Osteocyte (in vitro differentiated cells): ENCODE measurements at places on chromosomes 7 and 10. TPM values are rescaled to one million over a fixed set of nuclear protein-coding genes. Genes with fewer than 3 reads are reported as not detected.

DNA sequence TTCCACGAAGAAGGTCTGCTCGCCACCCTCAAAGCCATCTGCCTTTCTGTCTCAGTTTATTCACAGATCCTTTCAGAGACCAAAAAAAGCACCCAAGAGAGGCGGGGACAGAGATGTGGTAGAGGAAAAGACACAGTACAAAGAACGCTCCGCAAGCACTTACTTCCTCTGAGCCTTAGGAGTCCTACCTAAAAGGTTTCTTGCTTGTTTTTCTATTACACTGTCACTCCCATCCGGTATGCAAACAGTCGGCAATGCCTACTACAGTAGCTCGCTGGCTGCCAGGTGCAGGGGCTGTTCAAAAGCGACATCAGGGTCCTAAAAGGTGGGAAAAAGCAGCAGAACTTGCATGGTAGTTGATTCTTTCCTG, 816 bp downstream of the TECPR1 start:
- peak overlapping the region; percentile 92 for H3K27ac ChIP-seq
- no peaks in the 10 kb centered on the region for H3K27me3 ChIP-seq
- H3K36me3 ChIP-seq = peaks cover 8% of the 10 kb centered on the region
- no peak for DNase-seq
- H3K4me1 ChIP-seq = peaks cover 28% of the 10 kb centered on the region

DNA sequence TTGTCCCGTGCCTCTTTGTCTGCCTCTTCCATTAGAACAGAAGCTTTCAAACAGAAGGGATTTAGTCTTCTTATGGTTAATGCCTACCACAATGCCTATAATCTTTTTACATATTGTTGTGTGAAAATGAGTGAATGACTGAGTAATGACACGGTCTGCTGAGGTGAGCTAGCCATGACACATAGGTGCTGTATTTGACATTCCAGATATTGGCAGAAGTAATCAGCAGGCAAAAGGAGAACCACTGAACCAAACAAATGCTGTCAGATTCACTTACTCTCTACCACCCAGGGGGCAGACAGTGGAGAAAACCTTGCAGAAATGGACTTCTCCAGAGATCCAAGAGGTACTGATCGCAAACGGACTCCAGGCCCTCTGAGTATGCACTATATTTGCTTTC, 377.2 kb upstream of the VWC2 start:
- DNase-seq = no peak
- H3K4me3 ChIP-seq = no peak overlapping the region
- H3K27ac ChIP-seq = no peak overlapping the region
- H3K27me3 ChIP-seq = no peaks in the 10 kb centered on the region
- no peaks in the 10 kb centered on the region for H3K4me1 ChIP-seq

Gene SFTPA2
- not detected in 2 replicates for total RNA-seq

Gene HOXA2
- not detected in 2 replicates for total RNA-seq

Gene THSD7A
- total RNA-seq = 0.78 and 2.0 TPM in 2 replicates

- no peaks in the 10 kb centered on the region for H3K36me3 ChIP-seq
- H3K4me3 ChIP-seq = no peak overlapping the region
- H3K27ac ChIP-seq = no peak overlapping the region
- no peak for DNase-seq
- no peaks in the 10 kb centered on the region for H3K4me1 ChIP-seq
Observed at GRCh38 chr10:131131726-131132591, 179.6 kb downstream of the TCERG1L start.

- DNase-seq = peak; percentile 68
- H3K4me3 ChIP-seq = no peak overlapping the region
- no peaks in the 10 kb centered on the region for H3K4me1 ChIP-seq
- peaks cover 3% of the 10 kb centered on the region for H3K27me3 ChIP-seq
- no peaks in the 10 kb centered on the region for H3K36me3 ChIP-seq
Observed at GRCh38 chr7:150855046-150855445, 2.7 kb downstream of the AOC1 start.

- no peak overlapping the region for H3K27ac ChIP-seq
- no peak overlapping the region for H3K4me3 ChIP-seq
- H3K36me3 ChIP-seq = no peaks in the 10 kb centered on the region
- H3K27me3 ChIP-seq = peaks cover 9% of the 10 kb centered on the region
- H3K4me1 ChIP-seq = peaks cover 12% of the 10 kb centered on the region
- DNase-seq = no peak
Observed at GRCh38 chr7:101740981-101741725, 76.3 kb upstream of the CUX1 start.

DNA sequence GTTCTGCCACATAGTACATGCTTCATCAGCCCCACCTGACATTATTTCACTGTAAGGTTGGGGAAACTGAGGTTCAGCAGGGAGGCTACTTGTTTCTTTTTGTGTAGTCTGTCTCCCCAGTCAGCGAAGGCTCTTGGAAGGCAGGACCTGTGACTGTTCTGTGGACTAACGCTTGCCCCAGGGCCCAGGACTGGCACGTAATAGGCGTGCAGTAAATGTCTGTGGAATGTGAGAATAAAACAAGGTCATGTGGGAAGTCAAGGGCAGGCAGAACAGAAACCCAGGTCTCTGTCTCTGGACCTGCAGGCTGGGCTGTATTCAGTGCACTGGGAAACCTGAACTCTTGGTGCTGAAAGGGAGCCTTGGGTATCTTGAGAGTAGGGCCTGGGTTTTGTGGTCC, 168.7 kb downstream of the RPS24 start:
- H3K27ac ChIP-seq = no peak overlapping the region
- peaks cover 36% of the 10 kb centered on the region for H3K27me3 ChIP-seq
- DNase-seq = no peak

- peaks cover 9% of the 10 kb centered on the region for H3K36me3 ChIP-seq
- no peak for DNase-seq
- H3K4me1 ChIP-seq = peaks cover 24% of the 10 kb centered on the region
- no peaks in the 10 kb centered on the region for H3K27me3 ChIP-seq
Observed at GRCh38 chr10:14836208-14836607, 1.6 kb downstream of the CDNF start.

DNA sequence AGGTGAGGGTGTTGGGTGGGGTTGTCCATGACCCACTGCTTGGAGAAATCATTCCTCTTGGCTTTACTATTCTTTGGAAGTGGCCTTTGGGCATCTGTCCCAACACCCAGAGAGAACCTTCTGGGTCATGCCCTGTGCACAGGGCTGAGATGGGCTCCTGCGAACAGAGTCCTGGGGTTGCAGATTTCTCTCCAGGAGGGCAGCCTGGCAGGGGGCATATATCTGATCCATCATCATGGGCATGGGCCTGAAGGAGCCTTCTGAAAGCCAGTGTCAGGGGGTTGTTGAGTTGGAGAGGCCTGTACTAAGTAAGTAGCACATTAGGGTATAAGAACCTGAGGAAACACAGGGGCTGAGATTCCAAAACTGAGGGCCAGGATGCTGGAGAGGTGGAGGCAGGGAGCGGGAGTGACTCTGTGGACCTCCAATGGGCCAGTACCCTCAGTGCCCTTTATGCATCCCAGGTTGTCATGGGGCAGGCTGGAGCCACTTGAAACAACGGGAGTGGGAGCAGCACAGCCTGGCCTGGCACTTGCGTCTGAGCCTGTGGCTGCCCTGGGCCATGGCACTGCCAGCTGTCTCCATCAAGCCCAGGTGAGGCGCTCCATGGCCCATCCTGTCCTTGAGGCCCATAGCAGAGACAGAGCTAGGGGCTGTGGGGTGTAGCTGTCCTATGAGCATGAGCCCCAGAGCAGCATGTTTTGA, 203.7 kb downstream of the GRID1 start:
- no peaks in the 10 kb centered on the region for H3K36me3 ChIP-seq
- H3K4me1 ChIP-seq = no peaks in the 10 kb centered on the region
- no peak overlapping the region for H3K27ac ChIP-seq
- H3K4me3 ChIP-seq = no peak overlapping the region

Gene OR2A1
- not detected in 2 replicates for total RNA-seq

DNA sequence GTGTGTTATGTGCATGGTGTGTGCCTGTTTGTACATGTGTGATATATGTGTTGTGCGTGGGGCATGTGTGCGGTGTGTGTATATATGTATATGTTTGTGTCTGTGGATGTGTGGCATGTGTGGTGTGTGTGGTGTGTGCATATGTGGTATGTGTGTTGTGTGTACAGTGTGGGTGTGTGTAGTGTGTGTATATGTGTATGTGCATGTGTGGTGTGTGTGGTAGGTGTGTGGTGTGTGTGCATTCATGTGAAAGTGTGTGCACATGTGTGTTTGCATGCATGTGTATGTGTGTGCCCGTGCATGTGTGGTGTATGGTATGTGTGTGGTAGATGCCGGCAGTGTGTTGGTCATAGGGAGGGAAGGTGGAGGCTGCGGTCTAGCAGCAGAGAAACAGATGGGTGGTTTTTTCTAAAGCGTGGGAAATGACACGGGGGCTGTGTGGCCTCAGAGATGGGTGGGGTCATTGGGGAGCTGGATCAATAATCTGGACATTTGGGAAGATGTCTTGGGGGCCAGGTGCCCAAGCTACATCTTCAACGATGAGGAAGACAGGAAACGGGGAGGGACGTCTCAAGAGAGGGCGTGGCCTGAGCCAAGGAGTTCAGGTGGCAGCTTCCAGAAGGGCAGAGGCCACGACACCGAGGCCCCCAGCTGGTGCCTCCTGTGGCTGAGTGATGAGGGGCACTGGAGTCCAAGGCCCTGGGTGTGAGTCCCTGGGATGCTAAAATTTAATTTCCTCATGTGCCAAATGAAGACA, 481.3 kb downstream of the DNAJB6 start:
- H3K36me3 ChIP-seq = no peaks in the 10 kb centered on the region
- no peaks in the 10 kb centered on the region for H3K4me1 ChIP-seq
- no peak for DNase-seq
- H3K4me3 ChIP-seq = no peak overlapping the region
- H3K27ac ChIP-seq = no peak overlapping the region
